ENCODE measurements at places on chromosomes 16 and 17.

- no peak overlapping the region for H3K4me3 ChIP-seq
- DNase-seq, result no peak
- H3K27ac ChIP-seq, result no peak overlapping the region
- no peaks in the 10 kb centered on the region for H3K27me3 ChIP-seq
Measured at GRCh38 chr17:73667181-73667959, 23.1 kb upstream of the SDK2 start.

- H3K4me3 ChIP-seq, result no peak overlapping the region
- H3K27me3 ChIP-seq, result no peaks in the 10 kb centered on the region
- H3K4me1 ChIP-seq, result no peaks in the 10 kb centered on the region
- DNase-seq, result no peak
- H3K36me3 ChIP-seq, result no peaks in the 10 kb centered on the region
- no peak overlapping the region for H3K27ac ChIP-seq
Measured at GRCh38 chr16:14510939-14511799, 118.9 kb downstream of the PARN start.

DNA sequence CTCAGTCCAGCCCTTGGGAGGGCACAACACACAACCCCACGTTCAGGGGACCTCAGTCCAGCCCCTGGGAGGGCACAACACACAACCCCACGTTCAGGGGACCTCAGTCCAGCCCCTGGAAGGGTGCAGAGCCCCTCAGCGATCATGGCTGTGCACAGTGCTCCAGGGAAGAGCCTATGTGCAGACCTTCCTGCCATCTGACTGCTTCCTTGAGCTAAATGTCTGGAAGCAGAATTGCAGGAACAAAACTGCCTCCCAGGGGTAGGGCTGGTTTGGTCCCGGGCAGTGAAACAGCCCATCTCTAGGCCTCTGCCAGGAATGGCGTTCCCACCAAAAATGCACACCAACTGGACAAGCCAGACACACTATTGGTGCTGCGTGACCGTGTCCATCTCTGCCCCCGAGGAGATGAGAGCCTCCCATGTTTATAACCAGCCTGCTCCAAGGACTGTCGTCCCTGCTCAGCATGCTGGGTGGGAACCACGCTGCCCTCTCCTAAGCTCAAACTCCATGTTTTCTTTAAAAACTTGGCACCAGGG lies 44.0 kb downstream of the ZNF276 start:
- H3K36me3 ChIP-seq, result peaks cover 11% of the 10 kb centered on the region
- no peaks in the 10 kb centered on the region for H3K4me1 ChIP-seq
- H3K27ac ChIP-seq, result peak overlapping the region; percentile 57
- no peak overlapping the region for H3K4me3 ChIP-seq
- H3K27me3 ChIP-seq, result no peaks in the 10 kb centered on the region
- DNase-seq, result no peak

DNA sequence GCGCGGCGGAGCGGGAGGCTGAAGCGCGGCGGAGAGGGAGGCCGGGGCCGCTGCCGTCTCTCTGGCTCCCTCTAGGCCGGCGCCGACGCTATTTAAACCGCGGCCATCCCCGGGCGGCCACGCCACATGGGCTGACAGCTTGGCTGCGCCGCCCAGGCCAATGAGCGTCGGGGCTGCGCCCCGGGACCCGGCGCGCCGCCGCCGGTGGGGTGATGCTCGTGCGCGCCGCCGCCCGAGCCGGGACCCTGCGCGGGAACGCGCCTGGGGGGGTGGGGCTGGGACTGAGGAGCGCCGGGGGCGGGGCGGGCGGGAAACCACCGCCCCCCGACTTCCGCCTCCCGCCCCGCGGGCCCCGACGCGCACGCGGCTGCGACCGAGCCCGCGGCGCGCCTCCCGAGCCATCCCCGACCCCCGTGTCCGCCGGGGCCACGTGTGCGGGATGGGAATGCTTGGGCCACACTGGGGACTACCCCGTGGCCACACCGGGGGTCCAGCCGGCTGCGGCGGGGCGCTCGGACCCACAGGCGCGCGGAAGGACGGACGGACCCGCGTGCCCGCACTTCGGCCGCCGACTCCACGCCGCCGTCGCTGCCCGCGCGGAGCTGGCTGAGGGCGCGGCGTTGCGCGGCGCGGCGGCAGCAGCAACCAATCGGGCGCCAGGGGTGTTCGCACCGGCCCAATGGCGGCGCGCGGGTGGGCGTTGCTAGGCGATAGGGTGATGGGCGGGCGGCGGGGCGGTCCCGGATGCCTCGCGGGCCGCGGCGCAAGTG lies at the start of gene FASN:
Gene FASN, minus strand, starts transcription at position 68 of the 770 bp plus-strand sequence. CDS start 1,791 bp downstream, outside the sequence.
- H3K4me1 ChIP-seq, result peaks cover 36% of the 10 kb centered on the region
- H3K27me3 ChIP-seq, result no peaks in the 10 kb centered on the region
- peak; percentile 58 for DNase-seq

DNA sequence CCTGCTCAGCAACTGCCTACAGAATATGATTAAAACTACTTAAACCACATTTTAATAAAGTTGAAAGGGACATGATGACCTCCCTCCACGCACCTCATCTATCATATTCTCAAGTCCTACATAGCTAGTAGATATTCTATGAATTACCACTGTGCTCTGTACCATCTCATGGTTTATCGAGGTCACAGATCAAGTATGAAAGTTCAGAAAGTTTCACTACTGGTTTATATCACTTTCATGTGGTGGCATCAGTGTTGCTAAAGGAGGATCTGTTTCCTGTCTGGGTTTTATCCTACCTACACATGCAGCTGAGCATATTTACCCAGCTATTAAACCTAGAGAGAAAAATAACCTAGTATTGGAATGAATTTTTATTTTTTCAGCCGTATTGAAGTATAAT lies 214.9 kb upstream of the MON1B start:
- H3K36me3 ChIP-seq, result no peaks in the 10 kb centered on the region
- no peaks in the 10 kb centered on the region for H3K4me1 ChIP-seq
- no peak for DNase-seq

GRCh38 chr17:61806081-61806828 lies 57.1 kb downstream of the BRIP1 start:
- H3K27me3 ChIP-seq, result no peaks in the 10 kb centered on the region
- no peak overlapping the region for H3K27ac ChIP-seq
- H3K4me1 ChIP-seq, result no peaks in the 10 kb centered on the region
- DNase-seq, result no peak

- H3K4me3 ChIP-seq, result no peak overlapping the region
- DNase-seq, result no peak
Measured at GRCh38 chr17:71176331-71176730, 944.5 kb upstream of the SOX9 start.

DNA sequence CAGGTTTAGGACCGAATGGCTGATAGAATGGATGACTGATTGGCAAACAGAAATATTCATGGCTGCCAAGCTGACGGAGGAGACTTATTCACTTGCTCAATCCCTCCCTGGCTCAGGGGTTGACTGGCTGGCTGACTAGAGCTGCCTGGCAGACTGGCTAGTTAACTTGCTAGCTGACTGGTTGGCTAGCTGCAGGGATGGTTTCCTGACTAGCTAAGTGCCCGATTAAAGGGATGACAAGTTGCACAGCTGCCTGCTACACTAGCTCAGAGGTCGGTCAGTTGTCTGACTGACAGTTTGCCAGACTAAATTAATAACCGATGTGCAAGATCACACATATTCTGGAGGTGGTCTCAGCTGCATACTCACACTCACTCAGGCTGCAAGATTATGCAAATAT lies 1208.4 kb upstream of the CDH8 start:
- no peak for DNase-seq
- H3K27ac ChIP-seq, result no peak overlapping the region
- H3K4me3 ChIP-seq, result no peak overlapping the region
- no peaks in the 10 kb centered on the region for H3K4me1 ChIP-seq

DNA sequence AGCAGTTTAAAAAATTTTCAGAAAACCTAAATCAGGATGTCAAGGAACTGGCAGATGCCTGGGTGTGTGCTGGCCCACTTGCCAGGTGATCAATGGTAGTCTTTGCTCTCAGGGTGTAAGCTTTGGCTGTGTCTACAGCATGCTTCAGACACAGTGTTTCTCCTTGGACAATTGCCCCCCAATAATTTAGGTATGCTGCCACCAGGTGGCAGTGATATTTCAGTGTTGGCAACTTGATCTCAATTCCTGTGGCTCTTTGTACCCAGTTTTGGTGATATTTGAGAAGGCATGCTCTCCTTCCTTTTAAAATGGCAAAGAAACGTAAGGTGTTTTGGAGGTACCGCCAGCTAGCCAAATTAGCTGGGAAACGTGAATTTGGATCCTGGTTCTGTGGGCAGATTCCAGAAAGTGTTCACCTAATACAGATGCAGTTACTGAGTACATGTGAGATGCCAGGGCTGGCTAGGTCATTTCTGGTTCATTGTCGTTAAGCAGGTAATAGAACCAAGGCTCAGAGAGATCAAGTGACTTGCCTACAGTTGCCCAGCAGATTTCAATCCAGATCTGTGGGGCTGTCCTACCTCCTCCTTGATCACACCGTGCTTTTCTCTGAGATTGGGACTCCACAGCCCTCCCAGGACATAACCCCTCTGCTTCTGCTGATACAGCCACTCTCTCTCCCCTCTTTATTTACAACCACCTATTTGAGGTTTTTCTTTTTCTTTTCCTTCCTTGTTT lies 155.6 kb upstream of the PLCG2 start:
- peak overlapping the region; percentile 90 for H3K27ac ChIP-seq
- no peaks in the 10 kb centered on the region for H3K27me3 ChIP-seq
- H3K4me1 ChIP-seq, result peaks cover 52% of the 10 kb centered on the region
- no peak overlapping the region for H3K4me3 ChIP-seq
- peaks cover 5% of the 10 kb centered on the region for H3K36me3 ChIP-seq
- no peak for DNase-seq

- peaks cover 66% of the 10 kb centered on the region for H3K4me1 ChIP-seq
- no peaks in the 10 kb centered on the region for H3K27me3 ChIP-seq
- H3K36me3 ChIP-seq, result no peaks in the 10 kb centered on the region
- peak overlapping the region; percentile 91 for H3K27ac ChIP-seq
- H3K4me3 ChIP-seq, result peak overlapping the region; percentile 87
Measured at GRCh38 chr16:14302399-14303181, 231.5 kb downstream of the MRTFB start.

DNA sequence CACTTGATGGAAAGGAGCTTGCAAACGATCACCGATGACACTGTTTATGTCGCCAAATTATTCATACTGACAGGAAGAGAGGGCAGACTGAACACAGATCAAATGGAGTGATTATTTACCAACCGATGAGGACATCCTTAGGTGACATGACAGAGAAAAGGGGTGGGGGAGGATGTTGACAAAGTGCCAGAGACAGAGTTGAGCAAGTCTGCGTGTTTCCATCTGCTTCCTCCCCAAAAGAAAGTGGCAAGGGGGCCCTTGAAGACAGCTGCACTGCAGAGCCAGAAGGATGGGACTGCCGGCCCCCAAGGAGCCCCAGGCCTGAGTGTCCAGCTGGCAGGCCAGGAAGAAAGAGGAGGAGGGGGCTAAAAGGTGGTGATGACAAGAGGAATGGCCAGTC lies 191.0 kb upstream of the RPL38 start:
- H3K36me3 ChIP-seq, result no peaks in the 10 kb centered on the region
- no peaks in the 10 kb centered on the region for H3K27me3 ChIP-seq
- H3K27ac ChIP-seq, result no peak overlapping the region
- DNase-seq, result no peak

DNA sequence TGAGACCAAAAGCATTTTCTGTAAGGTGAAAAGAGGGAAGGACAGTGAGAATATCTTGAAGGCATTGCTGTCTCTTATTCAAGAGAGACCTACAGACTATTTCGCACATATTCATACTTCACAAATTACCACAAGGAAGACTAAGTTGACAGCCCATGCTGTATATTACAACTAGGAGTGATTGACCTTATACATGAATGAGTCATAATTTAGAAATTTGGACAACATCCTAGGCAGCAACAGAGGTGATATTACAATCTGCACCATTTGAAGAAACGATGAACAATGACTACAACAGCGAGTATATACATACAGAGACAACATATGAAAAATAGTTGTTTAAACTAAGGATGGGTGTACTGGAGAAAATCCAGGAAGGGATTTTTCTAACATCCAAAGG lies 971.7 kb downstream of the CDH11 start:
- no peak overlapping the region for H3K4me3 ChIP-seq
- no peaks in the 10 kb centered on the region for H3K4me1 ChIP-seq
- no peak overlapping the region for H3K27ac ChIP-seq
- DNase-seq, result no peak
- no peaks in the 10 kb centered on the region for H3K36me3 ChIP-seq

- H3K27me3 ChIP-seq, result no peaks in the 10 kb centered on the region
- DNase-seq, result no peak
- peak overlapping the region; percentile 57 for H3K27ac ChIP-seq
- no peaks in the 10 kb centered on the region for H3K36me3 ChIP-seq
- H3K4me3 ChIP-seq, result no peak overlapping the region
- no peaks in the 10 kb centered on the region for H3K4me1 ChIP-seq
Measured at GRCh38 chr16:58384437-58385055, 7.7 kb upstream of the GINS3 start.

GRCh38 chr16:3830625-3831254 lies 49.8 kb downstream of the CREBBP start:
- no peak overlapping the region for H3K4me3 ChIP-seq
- no peaks in the 10 kb centered on the region for H3K36me3 ChIP-seq
- no peak for DNase-seq
- H3K27me3 ChIP-seq, result no peaks in the 10 kb centered on the region
- no peak overlapping the region for H3K27ac ChIP-seq

GRCh38 chr17:43660816-43661493 lies 767 bp downstream of the MEOX1 start:
- no peak for DNase-seq
- no peaks in the 10 kb centered on the region for H3K36me3 ChIP-seq
- peak overlapping the region; percentile 56 for H3K27ac ChIP-seq
- H3K27me3 ChIP-seq, result no peaks in the 10 kb centered on the region

- DNase-seq, result no peak
- H3K4me1 ChIP-seq, result no peaks in the 10 kb centered on the region
- no peak overlapping the region for H3K27ac ChIP-seq
- H3K4me3 ChIP-seq, result no peak overlapping the region
Measured at GRCh38 chr17:82127704-82128103, 29.7 kb upstream of the FASN start.
